CD8-positive, alpha-beta memory T cell (primary cell): ENCODE measurements at places on chromosomes 7 and 10.

- DNase-seq, result no peak
These were observed 34.8 kb upstream of the MKI67 start for GRCh38 chr10:128161031-128161430.

GRCh38 chr7:157904211-157904865 is 567.5 kb downstream of the DNAJB6 start:
- no peak for DNase-seq

- DNase-seq, result no peak
These were observed 120.5 kb downstream of the UBE2H start for GRCh38 chr7:129832282-129832681.

DNA sequence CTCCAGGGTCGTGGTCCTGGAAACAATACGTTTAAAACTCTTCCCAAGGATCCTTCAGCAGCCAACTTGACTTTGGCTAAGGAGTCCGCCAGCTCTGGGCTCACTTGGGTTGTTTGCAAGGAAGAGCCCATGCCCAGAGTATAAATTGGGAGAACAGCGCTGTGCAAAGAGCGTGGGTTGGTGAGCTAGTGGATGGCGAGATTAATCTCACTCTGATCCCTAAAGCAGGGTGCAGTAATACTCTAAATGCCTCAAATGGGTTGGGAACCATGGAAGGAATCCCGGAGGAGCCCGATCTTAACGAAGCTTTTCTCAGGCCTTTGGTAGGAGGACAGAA is 495 bp upstream of the SDHAF3 start:
- DNase-seq, result no peak

- DNase-seq, result no peak
These were observed 156.2 kb upstream of the LYZL1 start for GRCh38 chr10:29132551-29133111.

DNA sequence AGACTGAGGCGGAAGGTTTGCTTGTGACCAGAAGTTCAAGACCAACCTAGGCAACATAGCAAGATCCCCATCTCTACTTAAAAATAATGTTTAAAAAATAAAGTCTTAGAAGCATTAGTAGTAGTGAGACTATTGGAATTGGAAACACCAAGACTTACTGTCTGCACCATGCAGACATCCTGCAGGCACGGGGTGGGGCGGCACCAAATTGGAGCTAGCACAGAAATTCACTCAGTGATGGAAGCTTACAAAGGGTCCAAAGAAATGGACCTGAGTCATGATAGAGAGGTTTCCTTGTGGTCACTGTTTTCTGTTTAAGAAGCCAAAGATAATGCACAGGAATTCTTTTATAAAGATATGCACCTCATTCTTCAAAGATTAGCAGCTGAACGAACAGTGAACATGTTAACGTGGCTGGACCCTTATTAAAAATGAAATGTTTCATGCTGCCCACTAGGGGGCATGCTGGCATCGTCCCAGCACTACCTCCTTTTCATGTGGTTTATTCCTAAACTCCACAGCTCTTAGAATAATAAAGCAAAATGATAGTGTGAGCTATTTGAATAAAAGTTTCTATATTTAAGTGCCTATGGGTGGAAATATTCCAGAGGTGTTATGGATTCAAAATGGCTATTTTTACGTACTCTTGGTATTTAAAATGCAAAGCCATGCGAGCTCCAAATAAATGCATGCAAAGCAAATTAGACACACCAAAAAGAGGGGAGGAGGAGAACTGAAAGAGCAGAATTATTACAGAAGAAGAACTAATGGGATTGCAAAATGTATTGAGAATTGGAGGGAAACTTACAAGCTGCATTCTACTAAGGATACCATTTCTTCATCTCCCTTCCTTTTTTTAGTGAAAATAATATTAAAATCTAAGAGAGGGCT is 28.6 kb downstream of the PDSS1 start:
- DNase-seq, result peak; percentile 21

DNA sequence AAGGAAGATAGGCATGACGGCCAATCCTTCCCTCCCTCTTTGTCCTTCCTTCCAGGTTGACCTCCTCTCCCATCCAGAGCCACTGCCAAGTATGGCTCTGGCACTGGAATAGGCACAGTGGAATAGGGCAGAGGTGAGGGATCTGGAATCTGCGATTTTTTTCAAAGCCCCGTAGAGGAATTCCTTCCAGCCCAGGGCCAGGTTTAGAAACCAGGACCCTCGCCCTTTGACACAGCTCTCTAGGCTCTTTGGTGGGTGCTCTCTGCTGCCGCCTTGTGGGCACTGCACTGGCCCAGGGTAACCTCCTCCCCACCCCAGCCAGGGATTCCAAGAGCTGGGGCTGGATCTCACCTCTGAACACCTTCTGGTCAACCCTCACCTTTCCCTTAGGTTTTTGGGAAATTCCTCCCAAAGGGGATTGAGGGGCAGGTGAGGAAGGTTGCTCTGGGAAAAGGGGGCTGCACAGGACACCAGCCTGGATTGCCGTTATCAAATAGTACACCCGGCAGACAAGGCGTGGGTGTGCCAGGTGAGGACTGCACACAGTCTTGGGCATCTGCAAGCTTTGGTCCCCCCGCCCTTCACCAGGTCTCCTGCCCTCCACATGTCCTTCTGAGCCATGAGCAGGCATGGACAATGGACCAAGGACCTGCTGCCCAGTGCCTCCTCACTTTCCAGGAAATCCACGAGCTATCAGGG is 22.8 kb downstream of the C10orf105 start:
- DNase-seq, result peak; percentile 75

- no peak for DNase-seq
These were observed 7.2 kb downstream of the TRPV6 start for GRCh38 chr7:142878315-142878714.

DNA sequence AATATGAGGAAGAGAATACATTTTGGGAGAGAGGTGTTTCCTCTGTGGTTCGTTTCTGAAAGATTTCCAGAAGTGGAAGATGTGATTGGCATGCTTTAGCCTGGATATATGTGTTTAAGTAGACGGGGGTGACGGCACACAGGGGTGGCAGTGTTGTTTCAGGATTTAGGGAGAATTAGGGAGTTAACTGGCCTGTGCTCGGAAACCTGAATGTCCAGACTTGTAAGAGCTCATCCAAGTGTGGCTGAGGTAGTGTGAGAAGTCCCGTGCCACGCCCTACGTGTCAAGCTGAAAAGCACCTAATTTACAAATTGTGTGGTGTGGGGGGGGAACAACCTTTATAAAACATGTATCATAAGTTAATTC is 1.1 kb downstream of the RALA start:
- DNase-seq, result no peak

DNA sequence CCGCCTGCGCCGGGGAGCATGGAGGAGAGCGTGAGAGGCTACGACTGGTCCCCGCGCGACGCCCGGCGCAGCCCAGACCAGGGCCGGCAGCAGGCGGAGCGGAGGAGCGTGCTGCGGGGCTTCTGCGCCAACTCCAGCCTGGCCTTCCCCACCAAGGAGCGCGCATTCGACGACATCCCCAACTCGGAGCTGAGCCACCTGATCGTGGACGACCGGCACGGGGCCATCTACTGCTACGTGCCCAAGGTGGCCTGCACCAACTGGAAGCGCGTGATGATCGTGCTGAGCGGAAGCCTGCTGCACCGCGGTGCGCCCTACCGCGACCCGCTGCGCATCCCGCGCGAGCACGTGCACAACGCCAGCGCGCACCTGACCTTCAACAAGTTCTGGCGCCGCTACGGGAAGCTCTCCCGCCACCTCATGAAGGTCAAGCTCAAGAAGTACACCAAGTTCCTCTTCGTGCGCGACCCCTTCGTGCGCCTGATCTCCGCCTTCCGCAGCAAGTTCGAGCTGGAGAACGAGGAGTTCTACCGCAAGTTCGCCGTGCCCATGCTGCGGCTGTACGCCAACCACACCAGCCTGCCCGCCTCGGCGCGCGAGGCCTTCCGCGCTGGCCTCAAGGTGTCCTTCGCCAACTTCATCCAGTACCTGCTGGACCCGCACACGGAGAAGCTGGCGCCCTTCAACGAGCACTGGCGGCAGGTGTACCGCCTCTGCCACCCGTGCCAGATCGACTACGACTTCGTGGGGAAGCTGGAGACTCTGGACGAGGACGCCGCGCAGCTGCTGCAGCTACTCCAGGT is 29.7 kb downstream of the CHST12 start:
- DNase-seq, result no peak

DNA sequence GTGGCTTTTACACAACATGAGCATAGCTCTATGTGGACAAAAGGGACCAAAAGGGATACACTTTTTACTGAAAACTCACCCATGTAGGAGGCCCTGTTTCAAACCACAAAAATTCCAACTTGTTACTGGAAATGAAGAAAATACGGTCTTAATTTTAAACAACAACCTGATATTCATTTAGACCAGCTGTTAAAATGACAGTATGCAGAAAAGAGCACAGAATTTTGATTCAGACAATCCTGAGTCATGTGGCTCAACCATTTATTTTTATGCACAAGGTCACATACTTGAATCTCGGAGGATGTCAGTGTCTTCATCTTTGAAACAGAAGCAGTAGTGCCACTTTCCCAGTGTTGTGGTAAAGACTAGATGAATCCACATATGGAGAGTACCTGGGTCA is 426.5 kb upstream of the NFE2L3 start:
- no peak for DNase-seq
